Astrocyte (in vitro differentiated cells and primary cell): ENCODE measurements at places on chromosomes 16 and 17. TPM values are rescaled to one million over a fixed set of nuclear protein-coding genes. Genes with fewer than 3 reads are reported as not detected.

DNA sequence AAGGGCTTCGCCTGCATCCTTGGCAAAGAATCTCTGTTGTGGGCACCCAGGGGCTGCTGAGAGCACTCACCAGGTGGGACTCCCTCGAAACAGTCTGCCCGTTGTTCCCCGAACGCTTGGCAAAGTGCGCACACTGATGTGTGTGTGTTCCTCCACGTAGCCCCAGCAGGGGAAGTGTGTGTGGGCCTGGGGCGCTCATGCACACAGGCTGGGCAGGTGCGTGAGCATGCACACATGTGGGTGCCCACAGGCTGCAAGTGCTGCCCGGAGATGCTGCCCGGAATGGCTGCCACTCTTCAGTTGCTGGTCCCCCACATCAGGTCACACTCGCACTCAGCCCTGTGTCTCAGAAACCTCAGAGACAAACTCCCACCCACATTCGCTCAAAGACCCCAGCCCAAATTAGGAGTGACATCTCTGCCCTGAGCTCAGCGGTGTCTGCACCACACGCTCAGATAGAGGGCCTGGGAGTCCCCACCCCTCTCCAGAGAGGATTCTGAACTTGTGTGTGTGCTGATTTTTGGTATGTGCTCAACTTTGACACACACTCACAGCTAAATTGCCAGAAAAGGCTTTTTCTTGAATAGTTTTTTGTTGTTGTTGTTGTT lies 119.4 kb downstream of the MGAT5B start:
- no peak for DNase-seq

DNA sequence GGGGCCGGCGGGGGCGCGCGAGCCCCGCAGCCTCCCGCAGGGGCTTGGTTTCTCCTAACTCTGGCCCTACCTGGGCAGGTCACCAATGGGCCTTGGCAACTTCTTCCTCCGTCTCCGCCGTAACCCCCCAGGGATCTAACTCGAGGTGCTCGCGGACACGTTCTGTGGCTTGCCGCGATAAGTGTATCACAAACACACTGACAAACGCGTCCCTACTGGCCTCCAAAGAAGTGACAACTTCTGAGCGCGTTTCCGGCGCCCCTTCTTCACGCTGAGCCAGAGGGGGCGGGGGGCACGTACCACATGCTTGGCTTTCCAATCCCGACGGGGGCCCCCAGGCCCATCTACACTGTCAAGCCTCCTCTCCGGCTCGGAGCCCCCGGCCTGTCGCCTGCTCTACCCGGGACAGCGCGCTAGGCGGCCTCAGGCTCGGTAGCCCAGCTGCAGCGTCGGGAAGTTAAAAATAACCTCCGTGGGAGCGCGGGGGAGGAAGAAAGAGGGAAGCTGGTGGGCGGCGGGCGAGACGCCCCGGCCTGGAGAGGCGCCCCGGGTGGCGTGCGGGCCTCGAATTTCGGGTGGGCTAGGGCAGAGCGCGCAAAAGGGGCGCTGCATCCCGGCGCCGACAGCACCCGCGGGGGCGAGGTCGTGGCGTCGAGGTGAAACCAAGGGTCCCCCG lies 725 bp upstream of the SPHK1 start:
- DNase-seq: peak; percentile 50

- DNase-seq: no peak
These were observed 11.8 kb downstream of the DLX4 start for GRCh38 chr17:49980703-49981197.

ZNF750 gene
- total RNA-seq: 0.07 and 0.34 TPM in 2 replicates

- DNase-seq: no peak
These were observed 3.7 kb upstream of the C16orf78 start for GRCh38 chr16:49369651-49370611.

DNA sequence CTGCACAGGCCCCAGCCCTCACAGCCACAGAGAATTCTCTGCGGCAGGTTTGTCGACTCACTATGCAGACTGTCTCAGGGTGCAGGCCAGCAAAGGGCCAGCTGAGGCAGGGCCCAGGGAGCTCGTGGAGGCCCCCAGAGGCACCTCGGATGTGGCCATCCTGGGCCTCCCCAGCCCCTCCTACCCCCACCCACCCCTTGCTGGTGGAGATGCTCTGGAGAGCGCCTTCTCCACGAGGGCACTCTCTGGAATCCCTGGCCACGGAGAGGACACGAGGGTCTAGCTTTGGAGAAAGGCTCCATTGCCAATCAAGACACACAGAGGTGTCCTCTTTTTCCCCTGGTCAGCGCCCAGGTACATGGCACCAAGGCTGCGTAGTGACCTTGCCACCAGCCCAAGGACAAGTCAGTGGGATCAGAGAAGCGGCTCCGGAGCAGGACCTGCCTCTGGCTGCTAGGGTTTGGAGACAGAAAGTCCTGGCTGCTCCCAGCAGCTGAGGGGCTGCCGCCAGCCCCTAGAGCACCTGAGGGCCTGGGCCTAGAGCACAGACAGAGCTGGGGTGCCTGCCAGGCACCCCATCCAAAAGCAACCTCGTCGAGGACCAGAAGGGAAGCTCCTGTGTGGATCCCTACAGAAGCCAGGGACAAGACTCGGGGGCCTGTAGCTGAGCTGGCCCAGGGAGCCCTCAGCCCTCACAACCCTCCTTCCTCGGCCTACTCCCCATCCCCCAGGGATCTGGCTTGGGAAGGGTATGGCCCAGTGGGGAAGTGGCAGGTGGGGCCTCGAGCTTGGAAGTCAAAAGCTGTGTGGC lies 18.7 kb downstream of the ARL2BP start:
- no peak for DNase-seq

- peak; percentile 62 for DNase-seq
These were observed 32.8 kb upstream of the ETV4 start for GRCh38 chr17:43578699-43579565.

DNA sequence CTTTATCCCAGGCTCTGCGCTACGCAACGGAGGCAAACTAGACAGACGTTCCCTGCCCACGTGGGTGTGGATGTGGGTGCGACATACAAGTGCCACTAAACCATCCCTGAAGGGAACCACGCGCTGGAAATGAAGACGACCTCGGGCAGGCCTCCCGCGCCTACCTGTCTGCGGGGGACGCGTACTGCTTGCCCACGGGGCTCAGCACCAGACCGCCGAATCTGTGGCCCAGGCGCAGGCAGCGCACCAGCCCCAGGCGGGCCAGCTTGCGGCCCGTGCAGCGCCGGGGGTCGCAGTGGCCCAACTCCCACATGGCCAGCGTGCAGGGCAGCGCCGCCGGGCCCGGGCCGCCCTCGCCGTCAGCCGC lies 480 bp downstream of the TSR3 start:
- no peak for DNase-seq

- DNase-seq: peak; percentile 92
These were observed 36.0 kb downstream of the IQCK start for GRCh38 chr16:19753815-19754643.

UMOD gene
- not detected in 2 replicates for total RNA-seq

CNTNAP1 gene
- total RNA-seq: 11.4 and 16.4 TPM in 2 replicates

GRCh38 chr17:31492880-31493655 lies 101.6 kb downstream of the RAB11FIP4 start:
- DNase-seq: no peak

GRCh38 chr16:9943121-9943520 lies 239.1 kb downstream of the GRIN2A start:
- no peak for DNase-seq

DNA sequence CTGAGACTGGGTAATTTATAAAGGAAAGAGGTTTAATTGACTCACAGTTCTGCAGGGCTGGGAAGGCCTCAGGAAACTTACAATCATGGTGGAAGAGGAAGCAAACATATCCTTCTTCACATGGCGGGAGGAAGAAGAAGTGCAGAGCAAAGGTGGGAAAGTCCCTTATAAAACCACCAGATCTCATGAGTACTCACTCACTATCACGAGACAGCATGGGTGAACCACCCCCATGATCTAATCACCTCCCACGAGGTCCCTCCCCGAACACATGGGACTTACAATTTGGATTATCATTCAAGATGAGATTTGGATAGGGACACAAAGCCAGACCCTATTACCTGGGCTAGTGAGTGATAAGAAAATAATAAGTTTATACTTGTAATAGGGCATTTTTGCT lies 70.6 kb upstream of the HS3ST2 start:
- no peak for DNase-seq

DNA sequence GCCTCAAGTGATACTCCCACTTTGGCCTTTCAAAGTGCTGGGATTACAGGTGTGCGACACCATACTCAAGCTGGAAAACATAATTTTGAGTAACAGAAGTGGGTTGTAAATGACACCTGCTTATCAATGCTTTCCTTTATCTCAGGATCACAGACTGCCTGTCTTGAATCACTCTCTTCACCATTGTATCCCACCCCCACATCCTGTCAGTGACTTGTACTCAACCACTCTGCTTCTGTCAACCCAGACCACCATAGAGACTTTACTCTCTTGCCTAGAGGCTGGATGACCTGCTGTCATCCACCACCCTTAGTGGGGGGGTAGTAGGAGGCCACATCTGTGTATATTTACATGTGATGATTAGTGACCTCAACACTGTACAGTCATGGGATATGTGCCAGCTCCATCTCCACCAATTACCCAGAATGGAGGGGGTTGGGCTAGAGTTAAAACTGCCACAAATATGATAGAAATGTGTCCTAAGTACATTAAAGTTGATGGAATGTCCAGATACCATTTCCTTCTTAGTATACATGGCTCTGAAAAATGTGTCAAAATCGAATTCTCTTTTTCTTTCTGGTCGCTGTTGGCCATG lies 338.7 kb downstream of the GRIN2A start:
- DNase-seq: peak; percentile 37

- no peak for DNase-seq
These were observed 99.8 kb downstream of the NLK start for GRCh38 chr17:28142305-28142704.

- DNase-seq: no peak
These were observed 11.1 kb downstream of the RAB40B start for GRCh38 chr17:82687375-82687861.

DNA sequence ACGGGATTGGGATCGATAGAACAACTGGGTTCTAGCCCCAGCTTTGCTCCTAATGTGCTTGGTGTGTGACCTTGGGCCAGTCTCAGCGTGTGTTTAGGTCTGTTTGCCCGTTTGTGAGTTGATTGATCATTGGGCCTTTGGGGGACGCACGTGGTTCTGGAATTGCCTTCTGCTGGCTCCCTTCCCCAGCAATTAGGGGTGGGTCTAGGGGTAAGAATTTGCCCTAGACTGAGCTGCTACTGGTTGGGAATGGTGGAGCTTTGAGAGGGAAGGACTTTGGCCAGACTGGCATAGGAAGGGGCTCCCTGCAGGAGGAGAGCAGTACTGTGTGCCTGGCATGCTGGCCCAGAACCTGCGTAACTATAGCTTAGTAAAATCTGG lies 1.5 kb downstream of the SPNS2 start:
- no peak for DNase-seq

GRCh38 chr16:62224646-62225209 lies 188.5 kb upstream of the CDH8 start:
- no peak for DNase-seq

GRCh38 chr16:54890381-54890780 lies 40.3 kb upstream of the IRX5 start:
- no peak for DNase-seq

DNA sequence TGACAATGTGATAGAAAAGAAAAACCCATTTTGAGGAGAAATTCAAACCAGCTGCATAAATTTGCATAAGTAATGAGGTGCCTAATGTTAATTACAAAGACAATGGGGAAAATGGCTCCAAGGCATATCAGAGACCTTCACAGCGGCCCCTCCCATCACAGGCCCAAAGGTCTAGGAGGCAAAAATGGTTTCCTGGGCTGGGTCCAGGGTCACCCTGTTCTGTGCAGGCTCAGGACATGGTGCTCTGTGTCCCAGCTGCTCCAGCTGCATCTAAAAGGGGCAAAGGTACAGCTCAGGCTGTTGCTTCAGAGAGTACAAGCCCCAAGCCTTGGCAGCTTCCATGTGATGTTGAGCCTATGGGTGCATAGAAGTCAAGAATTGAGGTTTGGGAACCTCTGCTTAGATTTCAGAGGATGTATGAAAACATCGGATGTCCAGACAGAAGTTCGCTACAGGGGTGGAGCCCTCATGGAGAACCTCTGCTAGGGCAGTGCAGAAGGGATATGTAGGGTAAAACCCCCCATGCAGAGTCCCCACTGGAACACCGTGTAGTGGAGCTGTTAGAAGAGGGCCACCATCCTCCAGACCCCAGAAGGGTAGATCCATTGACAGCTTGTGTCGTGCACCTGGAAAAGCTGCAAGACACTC lies 40.6 kb downstream of the IKZF3 start:
- DNase-seq: no peak

DNA sequence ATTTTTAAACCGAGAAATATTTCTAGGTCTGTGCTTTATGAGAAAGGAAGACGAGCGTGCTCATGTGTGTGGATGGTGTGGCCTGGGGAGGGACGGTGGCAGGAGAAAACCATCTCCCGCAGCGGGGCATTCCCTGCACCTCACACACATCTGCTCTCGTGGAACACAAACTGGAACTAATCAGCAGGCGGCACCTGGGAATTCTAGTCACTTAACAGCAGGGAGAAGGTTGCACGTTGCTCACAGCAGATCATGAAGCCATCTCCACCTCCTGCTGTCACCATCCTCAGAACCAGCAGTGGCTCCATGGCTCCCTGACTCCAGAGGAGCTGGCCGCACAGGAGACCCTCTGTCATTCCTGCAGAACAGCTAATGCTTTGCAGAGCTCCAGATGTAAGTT lies 35.2 kb downstream of the ADCY9 start:
- no peak for DNase-seq

- no peak for DNase-seq
These were observed 382.6 kb upstream of the GOT2 start for GRCh38 chr16:59116744-59117143.

DNA sequence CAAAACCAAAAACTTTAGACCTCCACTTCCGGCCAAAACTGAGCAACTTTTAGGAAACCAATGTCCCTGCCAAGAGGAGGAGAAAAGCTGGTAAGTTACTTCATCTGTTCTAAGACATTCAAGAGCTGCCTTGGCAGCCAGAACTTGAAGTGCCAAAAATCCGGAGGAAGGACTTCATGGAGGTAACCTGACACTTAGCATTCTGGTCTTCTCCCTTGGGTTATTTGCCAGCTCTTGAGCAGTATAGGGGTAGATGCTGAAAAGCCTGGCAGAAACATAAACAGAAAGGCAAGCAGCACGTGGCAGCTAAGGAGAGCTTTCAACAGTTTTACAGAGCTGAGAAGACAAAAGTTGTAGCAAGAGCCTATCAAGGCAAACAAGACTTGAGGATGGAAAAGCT lies 53.2 kb downstream of the CDYL2 start:
- peak; percentile 68 for DNase-seq

DNA sequence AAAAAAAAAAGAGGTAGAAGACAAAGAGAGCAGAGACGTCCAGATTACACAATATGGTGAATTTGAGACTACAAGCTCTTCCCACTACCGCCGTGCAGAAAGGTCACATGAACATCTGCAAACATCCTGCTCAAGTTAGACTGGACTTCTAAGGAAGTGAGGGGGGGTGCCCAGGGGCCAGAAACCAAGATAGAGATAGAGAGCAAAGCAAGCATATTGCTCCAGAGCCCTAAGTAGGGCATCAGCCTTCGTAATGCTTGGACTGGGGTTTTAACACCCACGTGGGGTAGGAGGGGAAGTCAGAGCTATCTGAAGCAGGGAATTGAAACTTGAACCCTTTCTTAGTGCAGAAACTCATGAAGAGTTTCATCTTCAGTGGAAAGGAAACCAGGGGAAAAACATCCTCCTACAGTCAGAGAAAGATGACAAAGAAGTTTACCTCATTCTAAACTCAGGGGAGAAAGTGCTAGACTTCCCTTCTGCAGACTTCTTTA lies 8.7 kb downstream of the CLEC19A start:
- DNase-seq: no peak
